ENCODE measurements at places on chromosomes 16 and 17. TPM values are rescaled to one million over a fixed set of nuclear protein-coding genes. Genes with fewer than 3 reads are reported as not detected.

- DNase-seq: no peak
Observed at GRCh38 chr17:64783031-64783461, 120.9 kb upstream of the SMURF2 start.

GRCh38 chr17:38507921-38508569, 79.8 kb downstream of the ARHGAP23 start:
- no peak for DNase-seq

GRCh38 chr16:73326221-73326620, 278.3 kb upstream of the ZFHX3 start:
- no peak for DNase-seq

Gene ANKFN1
- not detected for total RNA-seq

DNA sequence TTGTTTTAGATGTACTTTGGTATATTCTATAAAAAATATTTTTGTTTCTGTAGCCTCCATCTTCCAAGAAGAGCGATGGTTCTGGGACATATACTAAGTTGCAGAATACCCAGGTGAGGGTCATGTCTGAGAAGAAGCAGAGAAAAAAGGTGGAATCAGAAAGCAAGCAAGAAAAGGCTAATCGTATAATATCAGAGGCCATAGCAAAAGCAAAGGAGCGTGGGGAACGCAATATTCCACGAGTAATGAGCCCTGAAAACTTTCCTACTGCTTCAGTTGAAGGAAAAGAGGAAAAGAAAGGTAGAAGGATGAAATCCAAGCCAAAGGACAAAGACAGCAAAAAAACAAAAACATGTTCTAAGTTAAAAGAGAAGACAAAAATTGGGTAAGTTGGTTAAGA, 154.6 kb downstream of the CHD9 start:
- no peak for DNase-seq

Gene NPIPB6
- not detected for total RNA-seq

DNA sequence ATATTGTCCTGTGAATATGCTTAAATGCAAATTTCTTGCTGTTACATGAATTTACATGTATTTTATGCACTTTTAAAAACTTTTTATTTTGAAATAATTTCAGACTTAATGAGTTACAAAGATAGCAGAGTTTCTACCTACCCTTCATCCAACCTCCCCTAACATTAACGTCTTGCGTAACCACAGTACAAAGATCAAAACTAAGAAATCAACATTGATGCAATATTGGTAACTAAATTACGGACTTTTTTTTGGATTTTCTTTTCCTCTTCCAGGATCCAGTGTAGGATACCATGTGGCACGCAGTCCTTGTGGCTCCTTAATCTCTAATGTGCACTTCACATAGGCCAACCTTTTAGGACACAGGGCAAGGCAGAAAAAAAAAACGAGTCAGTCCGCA, 124.9 kb downstream of the ABCC12 start:
- DNase-seq: no peak

GRCh38 chr16:47687694-47688093, 226.6 kb downstream of the PHKB start:
- DNase-seq: no peak

- DNase-seq: no peak
Observed at GRCh38 chr17:78748730-78749317, 33.2 kb downstream of the CYTH1 start.

Gene HBA2
- not detected for total RNA-seq

Gene TP53TG3B
- total RNA-seq: not detected
